T-helper 2 cell (primary cell): ENCODE measurements at places on chromosomes 12 and 14.

DNA sequence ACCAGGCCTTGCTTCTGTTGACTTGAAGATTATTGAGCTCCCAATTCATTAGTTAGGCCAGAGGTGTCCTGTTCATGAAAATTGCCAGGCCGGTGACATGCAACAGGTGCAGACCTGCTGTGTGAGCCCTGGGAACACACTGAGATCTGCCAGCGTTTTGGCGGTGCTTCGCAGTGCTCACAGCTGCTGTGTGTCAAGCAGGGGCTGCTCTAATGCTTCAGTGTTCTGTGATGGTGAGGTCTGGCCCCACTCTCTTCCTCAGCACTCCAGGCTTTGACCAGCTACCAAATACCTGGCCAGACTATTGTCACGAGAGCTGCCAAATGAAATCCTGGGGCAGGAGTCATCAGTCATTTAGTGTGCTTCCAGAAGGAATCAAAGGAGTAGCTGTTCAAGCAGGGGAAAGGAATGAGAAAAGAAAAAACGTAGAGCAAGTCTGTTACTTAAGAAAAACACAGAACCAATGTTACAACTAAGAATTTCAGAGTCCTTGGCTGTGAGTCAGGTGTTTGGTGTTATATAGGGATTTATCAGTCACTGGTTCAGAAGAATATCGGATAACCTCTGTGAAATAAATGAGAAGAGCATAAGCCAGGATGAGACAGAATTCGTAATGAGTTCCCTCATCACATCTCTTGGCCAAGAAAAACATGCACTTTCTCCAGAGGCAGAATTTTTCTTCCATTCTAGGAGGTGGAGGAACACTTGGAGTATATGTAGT is 150.8 kb downstream of the FBXL14 start:
- DNase-seq, result no peak

DNA sequence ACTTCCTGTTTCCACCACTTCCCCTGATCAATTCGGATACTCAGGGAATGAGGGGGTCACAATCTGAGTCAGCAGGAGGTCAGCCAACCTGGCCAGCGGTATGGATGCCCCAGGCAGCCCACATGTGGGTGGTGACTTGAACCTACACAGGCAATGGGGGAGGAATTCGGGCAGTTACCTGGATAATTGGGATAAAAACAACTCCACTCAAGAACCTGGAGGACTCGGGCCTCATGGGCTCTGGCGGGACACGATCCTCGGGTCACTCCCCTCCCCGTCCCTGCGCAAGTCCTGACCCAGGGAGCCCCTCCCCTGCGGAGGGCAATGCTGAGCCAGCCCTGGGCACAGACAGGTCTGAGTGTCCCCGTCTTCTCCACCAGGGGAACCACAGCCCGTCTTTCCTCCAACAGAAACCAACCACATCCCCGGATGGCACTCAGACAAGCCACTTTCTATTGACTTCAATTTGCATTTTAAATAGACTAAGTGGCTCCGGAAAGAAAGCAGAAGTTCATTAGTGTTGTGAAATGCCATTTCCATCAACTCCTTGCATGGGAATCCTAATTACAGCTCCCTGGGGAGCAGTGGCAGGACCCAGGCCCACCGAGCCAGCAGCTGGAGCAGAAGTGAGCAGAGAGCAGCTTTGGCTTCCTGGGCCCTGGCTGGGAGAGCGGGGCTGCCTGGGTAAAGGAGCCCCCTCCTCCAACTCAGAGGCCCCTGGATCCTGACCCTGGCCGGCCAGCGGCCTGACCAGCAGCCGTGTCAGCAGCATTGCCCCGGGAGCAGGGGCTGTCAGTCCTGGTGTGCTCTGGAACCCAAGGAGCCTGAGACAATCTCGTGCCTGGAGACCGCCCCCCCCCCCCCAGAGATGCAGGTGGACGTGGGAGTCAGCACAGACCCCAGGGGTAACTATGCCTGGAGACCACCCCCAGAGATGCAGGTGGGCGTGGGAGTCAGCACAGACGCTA is 374.1 kb downstream of the ADGRD1 start:
- no peak for DNase-seq

- DNase-seq, result no peak
These were observed 150.6 kb downstream of the PIWIL1 start for GRCh38 chr12:130488358-130488710.

- DNase-seq, result no peak
These were observed 116.9 kb upstream of the ATF1 start for GRCh38 chr12:50647031-50647430.

DNA sequence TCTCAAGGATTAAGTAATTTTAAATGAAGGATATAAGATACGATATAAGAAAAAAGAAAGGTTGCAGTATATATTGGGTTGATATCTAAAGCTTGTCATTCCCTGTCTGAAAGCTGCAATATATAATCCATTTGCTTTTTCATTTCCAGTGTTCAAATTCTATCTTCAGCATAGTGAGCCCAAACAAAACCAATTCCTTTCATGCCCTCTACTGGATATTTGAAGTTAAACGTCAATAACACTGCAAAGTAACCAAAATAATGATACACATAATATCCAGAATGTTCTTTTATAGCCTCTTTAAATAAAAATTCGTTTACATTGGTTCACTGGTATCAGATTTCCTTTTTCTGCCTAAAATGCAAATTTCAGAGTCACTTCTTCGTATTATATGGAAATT is 64.5 kb upstream of the DAAM1 start:
- no peak for DNase-seq

GRCh38 chr12:119412811-119413794 is 78.6 kb downstream of the CCDC60 start:
- DNase-seq, result no peak

- DNase-seq, result no peak
These were observed 30.1 kb upstream of the PNMA1 start for GRCh38 chr14:73744175-73744867.

- no peak for DNase-seq
These were observed 5.1 kb downstream of the IKBIP start for GRCh38 chr12:98639491-98639890.

GRCh38 chr12:72075891-72076557 is 137.4 kb downstream of the TPH2 start:
- DNase-seq, result no peak

DNA sequence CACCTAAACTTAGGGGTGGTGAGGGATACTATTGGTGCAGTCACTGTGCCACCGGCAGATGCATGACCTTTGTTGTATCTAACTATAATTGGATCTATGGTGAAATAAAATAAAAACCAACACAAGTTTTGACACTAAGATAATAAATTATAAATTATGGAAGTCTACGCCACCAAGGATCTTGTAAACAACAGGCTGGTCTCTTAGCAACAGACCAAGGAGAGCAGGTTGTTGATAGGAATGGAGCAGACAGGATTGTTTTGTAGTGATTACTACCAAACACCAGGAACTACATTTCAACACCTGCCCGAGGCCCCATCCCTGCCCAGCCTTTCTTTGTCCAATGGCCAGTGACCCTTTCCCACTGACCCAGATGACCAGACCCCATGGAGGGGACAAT is 1178.0 kb downstream of the VRK1 start:
- peak; percentile 9 for DNase-seq
